ENCODE measurements at places on chromosomes 12 and 14.

DNA sequence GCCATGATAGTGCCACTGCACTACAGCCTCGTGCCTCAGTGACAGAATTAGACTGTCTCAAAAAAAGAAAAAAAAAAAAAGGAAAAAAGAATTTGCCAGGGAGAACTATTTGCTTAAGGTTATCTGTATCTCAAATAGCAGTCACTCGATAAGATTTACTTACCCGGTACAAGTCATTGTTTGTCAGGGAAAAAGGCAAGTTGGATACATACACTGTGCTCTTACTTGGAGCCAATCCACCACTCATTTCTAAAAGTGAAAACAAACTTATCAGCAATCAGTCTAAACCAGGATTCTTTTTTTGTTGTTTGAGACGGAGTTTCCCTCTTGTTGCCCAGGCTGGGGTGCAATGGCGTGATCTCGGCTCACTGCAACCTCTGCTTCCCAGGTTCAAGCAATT is 2.0 kb downstream of the ZCRB1 start:
- no peak for DNase-seq

- DNase-seq: no peak
Measured at GRCh38 chr12:123840765-123841425, 78.8 kb downstream of the DNAH10 start.

DNA sequence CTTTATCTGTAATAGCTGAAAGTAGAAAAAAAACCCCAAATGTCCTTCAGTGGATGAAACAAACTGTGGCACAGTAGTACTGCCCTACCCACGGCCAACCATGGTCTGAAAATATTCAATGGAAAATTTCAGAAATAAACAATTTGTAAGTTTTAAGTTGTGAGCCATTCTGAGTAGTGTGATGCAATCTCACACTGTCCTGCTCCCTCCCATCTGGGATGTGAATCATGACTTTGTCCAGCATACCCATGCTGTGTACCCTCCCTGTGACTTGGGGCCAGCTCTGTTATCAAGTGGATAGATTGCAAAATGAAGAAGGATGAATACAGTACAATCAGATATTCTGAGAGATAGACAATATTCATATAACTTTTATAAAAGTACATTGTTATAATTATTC is 106.2 kb downstream of the SMOC1 start:
- no peak for DNase-seq

DNA sequence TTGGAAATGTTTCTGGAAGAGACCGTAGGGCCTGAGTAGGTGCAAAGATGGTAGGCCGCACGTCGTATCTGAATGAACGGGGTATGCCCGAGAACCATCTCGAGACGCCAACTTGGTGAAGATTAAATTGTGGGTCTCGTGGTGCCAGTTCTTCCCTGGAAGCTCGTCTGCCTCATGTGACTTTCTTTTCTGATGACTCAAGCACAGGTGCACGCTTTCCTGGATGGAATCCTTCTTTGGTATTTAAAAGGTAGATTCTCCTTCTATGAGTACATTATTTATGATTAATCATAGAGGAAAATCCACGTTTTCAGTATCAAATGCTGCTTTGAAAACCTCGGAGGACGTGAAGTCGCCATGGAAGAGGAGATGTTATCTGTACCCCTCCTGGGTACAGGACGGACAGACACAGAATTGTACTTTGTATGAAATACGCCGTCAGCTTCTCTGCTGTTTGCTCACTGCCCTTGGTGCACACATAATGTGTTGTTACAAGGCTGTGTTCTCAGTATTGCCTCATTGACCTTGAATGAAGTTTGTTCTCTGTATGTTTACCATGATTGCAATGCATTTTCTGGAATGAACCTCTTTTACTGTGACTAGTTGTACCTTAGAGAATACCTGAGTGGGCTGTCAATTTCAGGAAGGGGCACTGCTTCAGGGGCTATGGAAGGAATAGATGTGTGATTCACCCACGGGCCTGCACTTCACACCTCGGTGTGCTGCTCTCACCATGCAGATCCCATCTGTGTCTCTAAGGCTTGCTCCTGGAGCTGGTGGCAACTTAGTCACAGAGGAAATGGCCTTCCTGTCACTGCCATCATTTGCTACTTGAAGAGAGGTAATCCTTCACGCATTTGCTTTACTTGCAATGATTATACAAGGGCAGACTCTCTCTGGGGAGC is 137.3 kb upstream of the RTL1 start:
- no peak for DNase-seq

DNA sequence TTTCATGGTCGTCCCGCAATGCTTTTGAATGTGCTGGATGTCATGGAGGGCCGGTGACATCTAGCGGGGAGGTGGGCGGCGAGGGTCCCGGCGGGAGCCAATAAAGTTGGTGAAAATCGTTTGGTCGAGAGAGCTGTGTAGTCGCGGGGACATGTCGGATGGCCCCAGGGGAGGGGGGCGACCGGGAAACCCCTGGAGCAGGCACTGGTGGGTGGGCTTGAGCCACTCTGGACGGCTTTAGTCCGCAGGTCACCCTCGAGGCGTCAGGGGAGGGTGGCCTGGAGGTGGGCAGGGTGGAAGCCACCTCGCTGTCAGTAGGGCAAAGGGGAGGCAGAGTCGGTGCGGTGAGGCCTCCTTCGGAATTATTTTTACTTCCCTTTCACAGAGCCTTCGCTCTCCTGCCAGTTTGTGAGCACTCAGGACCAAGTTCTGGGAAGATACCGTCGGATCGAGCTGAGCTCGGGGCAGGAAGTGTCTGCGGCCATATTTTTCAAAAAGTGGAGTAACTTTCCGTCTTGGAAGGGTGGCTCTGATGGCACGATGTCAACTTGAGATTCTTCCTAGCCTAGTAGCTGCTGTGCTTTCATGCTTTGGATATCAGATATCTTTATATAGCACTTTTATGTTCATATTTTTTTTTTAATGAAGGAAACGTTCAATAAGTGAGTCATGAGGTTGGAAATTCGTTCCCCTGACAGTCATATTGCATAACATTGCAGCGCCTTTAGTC is 28.2 kb downstream of the WBP11 start:
- peak; percentile 56 for DNase-seq

- no peak for DNase-seq
Measured at GRCh38 chr12:13375583-13376345, 179.2 kb downstream of the EMP1 start.

- DNase-seq: no peak
Measured at GRCh38 chr12:49588721-49589516, 16.5 kb downstream of the FAM186B start.

GRCh38 chr12:115060477-115061168 is 376.6 kb upstream of the TBX3 start:
- no peak for DNase-seq

- DNase-seq: no peak
Measured at GRCh38 chr12:51972422-51972812, 20.9 kb downstream of the ACVR1B start.

GRCh38 chr14:99579120-99579836 is 24.7 kb downstream of the CCDC85C start:
- no peak for DNase-seq

- no peak for DNase-seq
Measured at GRCh38 chr12:102965281-102966155, 8.0 kb downstream of the ASCL1 start.

- no peak for DNase-seq
Measured at GRCh38 chr12:75271576-75271975, 58.5 kb downstream of the CAPS2 start.

GRCh38 chr12:46360908-46361666 is 11.5 kb downstream of the SLC38A2 start:
- no peak for DNase-seq

DNA sequence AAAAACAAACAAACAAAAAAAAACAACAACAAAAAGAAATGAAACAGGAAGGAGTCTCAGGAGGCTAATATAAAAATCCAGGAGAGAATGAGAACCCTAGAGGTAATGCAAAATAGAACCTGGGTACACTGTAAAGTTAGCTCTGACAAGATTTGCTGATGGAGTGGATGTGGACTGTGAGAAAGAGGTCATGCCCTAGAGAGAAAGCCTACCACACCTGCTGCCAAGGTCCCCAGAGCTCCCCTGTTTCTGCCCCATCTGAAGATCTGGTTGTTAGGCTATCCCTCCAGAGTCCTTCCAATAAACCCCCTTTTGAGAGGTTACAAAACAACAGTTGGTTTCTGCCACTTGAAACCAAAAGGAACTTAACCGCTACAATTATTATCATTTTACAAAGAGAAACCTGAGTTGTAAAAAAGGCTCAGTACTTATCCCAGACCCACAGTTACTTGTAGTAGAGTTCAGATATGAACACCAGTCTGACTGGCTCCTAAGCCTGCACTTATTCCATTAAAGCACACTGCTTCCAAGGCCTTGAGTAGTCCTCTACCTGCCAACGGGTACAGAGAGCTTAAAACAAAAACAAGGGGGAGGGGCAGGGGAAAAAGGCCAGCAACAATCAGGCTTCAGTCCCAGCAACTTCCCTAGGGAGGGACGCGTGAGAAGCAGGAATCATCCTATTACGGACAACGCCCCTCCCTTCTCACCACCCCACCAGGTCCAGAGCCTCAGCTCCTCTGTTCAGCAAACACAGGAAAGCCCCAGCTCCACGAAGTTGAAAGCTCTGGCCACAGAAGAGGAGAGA is 27.7 kb downstream of the PPP1R13B start:
- DNase-seq: no peak

GRCh38 chr12:62301080-62301798 is 41.0 kb downstream of the USP15 start:
- DNase-seq: no peak

- DNase-seq: no peak
Measured at GRCh38 chr12:113893221-113893620, 72.9 kb downstream of the RBM19 start.

DNA sequence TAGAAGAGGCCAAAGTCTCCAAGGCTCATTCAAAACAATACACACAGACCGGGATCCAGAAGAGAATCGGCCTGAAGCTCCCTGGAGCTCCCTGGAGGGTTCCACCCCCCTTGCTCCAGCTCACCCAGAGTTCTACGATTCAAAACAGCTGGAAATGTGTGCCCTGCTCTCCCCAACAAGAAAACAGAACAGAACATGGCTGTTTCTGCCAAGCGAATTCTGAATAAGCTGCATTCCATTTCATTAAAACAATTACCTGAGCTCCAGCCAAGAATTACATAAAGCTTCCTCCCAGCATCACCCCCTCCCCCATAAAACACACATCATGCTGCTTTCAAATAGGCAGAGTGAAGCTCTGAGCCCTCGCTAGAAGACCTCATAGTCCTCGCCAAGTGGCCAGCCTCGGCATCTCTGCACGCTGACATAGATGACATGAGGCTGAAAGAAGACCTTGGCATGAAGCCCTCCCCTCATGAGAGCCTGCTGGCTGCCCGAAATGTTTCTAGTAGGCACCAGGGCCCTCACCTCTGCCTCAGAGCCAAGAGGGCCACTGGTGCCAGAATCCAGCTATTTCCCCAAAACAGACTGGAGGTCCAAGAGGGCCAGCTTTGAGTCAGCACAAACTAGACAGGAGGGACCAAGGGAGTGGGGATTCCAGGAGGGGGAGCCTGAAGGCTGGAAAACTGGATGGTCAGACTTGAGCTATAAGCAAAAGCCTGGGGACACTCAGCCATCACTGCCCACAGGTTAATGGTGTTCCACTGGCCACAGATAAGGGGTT is 8.3 kb downstream of the PXN start:
- peak; percentile 94 for DNase-seq

- no peak for DNase-seq
Measured at GRCh38 chr14:64200170-64200569, 94.0 kb downstream of the ESR2 start.

GRCh38 chr12:22329621-22330020 is 4.9 kb downstream of the ST8SIA1 start:
- DNase-seq: no peak

DNA sequence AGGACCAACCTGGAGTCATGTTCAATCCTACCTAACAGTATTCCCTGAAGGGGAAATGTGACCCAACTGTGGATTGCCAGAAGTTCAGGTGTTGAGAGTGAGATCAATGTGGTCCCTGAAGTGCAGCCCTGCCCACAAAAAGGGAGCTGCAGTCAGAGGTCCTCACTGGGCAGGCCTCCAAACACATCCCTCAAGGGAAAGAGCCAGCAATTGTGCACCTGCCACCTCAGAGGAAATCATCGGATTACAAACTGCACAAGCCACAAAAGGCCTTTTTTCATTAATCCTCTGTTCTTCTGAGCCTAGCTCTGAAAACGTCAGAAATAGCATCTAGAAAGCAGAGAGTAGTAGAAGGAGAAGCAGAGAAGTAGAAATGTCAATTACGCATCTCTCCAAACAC is 10.8 kb upstream of the MDM1 start:
- DNase-seq: no peak

DNA sequence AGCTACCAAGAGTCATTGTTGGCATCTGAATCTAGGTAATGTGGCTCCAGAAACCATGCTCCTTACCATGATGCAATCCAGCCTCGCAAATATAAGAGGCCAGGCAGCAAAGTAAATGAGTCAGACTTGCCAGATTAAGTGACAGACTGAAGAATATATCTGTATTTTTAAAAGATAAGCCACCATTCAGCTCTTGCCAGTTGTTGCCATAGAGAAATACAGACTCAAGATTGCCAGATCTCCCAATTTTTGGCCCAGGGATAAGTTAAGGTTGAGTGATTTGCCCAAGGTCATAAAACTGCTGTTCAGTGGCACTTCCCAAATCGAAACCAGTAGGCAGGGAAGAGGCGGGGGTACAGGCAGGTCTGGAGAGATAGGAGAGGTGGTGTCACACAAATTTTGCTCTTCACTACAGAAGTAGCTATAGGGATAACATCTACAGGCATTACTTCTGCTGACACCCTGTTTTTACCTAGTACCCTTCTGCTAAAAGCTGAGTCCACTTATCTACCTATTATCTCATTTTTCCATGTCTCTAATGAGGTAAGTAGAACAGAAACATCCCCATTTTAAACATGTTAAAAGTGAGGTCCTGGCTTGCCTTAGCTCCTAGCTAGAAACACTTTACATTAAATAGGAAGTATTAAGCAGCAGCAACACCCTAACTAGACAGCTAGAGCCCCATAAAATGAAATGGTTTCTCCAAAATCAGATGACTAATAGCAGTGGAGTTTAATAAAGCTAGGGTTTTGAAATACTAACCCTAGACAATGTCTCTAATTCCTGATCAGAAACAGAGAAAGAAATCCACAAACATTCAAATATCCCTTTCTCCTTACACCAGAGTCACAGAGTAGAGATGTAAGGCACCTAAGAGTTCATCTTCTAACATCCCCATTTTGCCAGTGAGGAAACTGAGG is 19.5 kb downstream of the DCAF5 start:
- DNase-seq: peak; percentile 42
